ENCODE measurements at places on chromosomes 5 and 9. TPM values are rescaled to one million over a fixed set of nuclear protein-coding genes. Genes with fewer than 3 reads are reported as not detected.

DNA sequence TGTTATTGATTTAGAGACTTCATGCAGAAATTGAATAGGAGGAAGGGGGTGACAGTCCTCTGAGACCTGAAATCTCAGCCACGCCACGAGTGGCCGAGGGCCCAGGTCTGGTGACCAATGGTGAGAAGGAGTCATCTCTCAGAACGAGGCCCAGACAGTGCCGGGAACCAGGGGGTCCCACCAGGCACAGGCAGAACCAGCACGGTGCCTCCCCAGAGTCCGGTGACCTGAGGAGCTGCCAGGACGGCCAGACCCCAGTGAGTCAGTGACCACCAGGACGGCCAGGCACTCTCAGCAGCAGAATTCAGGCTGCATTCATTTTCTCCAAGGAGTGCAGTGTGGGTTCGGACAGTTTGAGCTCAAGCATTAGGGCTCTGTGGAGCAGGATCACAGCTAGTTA, 43.8 kb upstream of the NKD2 start:
- DNase-seq, result no peak

DNA sequence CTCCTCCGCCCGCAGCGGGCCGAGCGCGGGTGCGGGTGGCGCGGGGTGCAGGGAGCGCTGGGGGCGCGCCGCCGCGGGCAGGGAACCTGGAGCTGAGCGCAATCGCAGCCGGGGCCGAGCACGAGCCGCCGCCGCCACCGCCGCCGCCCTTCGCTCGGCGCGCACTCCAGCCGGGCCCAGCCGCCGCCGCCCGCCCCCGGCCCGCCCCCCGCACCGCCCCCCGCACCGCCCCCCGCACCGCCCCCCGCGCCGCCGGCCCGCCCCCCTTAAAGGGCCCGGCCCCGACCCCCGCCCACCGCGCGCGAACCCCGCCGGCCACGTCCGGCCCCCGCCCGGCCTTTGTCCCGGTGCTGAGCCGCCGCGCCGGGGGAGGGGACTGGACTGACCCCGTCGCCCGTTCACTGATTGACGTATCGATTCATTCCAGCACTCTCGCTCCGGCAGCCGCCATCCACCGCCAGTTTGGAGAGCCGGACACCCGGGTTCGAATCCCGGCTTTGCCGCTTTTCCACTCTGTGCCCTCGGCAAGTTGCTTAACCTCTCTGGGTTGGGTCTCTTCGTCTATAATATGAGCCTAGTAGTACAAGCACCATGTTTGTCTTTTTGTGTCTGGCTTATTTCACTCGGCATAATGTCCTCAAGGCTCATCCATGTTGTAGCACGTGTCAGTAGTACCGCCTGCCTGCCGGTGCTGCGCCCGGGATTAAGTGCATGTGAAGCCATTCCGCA, at the start of gene SH3PXD2B:
Gene SH3PXD2B (minus strand): TSS at position 168 of the 729 bp plus-strand sequence. CDS start 173 bp downstream, outside the sequence.
- DNase-seq, result no peak

GRCh38 chr9:100027543-100027942, 71.3 kb downstream of the ERP44 start:
- no peak for DNase-seq

- no peak for DNase-seq
Observed at GRCh38 chr5:135036405-135036804, 2.4 kb upstream of the PITX1 start.

- no peak for DNase-seq
Observed at GRCh38 chr9:88143957-88144625, 5.8 kb upstream of the SPATA31C2 start.

- no peak for DNase-seq
Observed at GRCh38 chr5:110343616-110344015, 382.9 kb downstream of the TMEM232 start.

Gene LYSMD3
- total RNA-seq, result 19.3 TPM

Gene CENPK
- 1.1 TPM for total RNA-seq

Gene DIPK1B
- total RNA-seq, result 4.8 TPM

Measured in thoracic aorta (tissue), 2 donors.